Stimulated activated CD4-positive, alpha-beta T cell treated with anti-CD3 and anti-CD28 coated beads, Interleukin-12 subunit alpha, Interleukin-12 subunit beta, amount 100 ng/mL, for 24 hours (primary cell): ENCODE measurements at places on chromosomes 16 and 17.

GRCh38 chr16:85642762-85643358 lies 29.7 kb downstream of the GSE1 start:
- DNase-seq, result no peak

DNA sequence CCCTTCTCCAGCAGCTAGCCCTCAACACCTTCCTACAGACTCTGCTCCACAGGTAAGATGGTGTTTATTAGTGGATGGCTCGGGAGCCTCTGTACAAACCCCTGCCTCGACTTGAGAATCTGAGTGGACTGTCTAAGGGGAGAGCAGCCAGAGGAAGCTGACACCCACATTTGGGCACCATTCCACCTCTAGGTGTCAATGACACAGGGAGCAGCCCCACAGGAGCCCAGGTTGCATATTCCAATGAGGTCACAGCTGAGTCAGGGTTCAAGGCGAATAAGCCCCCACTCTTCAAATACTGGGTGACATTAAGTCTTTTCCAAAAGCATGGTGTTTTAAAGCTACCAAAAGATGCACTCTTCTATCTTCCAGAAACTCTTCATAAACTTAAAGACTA lies 31.9 kb downstream of the RANBP10 start:
- DNase-seq, result no peak

DNA sequence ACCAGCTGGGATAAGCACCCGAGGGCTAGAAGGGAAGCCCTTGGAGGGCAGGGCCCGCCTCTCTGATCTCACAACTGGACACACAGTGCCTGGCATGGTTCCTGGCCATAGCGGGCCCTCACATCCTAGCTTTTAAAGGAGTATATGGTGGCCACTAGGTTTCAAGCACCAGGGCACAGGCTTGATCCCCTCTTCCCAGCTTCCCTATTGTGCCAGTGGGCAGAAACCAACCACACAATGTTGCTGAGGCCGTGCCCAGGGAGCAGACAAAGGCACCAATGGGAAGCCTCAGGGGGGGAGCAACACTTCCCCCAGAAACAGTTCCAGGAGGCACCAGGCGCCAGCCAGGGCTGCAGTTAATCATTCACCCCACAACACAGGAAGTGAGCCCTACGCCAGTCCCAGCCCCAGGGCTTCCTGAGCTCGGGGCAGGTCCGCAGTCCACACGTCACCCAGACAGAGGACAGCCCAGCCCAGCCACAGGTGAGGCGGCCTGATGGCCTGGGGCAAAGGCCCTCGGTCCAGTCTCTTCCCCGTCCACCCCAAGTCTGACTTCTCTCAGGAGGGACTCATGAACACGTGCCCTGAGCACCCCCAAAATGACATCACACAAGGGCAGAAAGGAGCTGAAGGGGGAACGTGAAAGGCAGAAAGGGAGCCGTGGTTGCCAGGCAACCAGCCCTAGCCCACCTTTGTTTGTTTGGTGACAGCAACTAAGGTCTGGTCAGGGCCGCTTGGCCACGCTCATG lies 12.8 kb downstream of the SMIM5 start:
- no peak for DNase-seq

- no peak for DNase-seq
Measured at GRCh38 chr17:20074489-20074888, 65.3 kb downstream of the SPECC1 start.
